Activated CD4-positive, alpha-beta T cell treated with anti-CD3 and anti-CD28 coated beads for 1 hour (primary cell): ENCODE measurements at places on chromosomes 13 and 19.

- no peak for DNase-seq
These were observed 16.6 kb downstream of the ACTN4 start for GRCh38 chr19:38663957-38664502.

DNA sequence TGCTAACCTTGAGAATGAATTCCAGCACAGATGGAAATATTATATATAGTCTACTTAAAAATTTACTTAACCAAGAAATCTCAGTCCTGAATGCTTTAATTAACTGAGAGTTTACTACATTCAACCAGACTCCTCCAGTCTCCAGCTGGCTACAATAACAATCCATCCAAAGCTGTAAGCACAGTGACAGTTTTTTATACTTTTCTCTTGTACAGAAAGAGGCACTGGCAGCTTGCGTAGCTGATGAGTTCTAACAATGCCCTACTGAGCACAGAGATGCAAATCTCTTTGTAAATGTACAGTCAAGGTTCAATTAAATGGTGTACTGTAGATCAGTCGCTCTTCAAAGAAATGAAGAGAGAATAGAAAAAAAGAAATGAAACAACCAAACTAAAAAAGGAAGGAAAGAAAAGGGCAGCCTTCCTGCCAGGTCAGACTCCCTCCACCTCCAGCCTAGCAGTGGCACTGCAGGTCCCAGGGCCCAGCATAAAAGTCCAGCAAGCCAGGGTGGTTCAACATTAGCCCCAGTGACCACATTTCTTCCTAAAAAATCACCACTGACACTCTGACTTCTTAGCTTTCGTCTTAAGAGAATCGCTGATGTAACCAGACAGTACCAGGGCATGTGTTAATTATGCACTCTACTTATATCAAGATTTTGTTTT is 88.4 kb downstream of the SACS start:
- DNase-seq, result no peak

DNA sequence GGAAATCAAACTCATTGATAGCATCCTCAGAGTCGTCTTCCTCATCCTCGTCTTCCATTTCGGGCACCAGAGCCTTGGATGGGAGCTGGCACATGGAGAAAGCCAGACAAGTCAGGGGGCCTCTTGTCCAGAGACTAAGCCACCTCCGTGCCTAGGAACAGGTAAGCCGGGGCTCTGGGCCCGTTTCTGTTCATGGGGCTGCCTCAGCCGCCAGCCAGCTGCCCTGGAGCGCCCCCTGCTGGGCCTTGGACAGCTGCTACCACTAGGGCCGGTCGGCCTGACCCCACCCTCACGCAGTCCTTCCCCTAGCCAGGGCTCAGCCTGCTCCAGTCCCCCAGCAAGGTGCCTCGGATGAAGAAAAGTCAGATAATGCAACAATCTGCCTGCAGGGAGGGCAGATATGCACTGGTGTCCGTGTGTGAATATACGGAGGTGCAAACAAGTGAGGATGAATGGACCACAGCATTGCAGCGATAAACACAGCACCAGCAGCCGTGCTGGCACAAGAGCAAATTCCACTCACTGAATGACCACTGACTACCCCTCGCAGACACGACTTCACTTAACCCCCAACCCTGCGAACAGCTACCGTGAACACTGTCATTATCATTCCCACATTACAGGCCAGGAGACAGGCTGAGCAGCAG is 11.9 kb upstream of the PRKD2 start:
- peak; percentile 80 for DNase-seq

- no peak for DNase-seq
These were observed 26.9 kb upstream of the ZNF83 start for GRCh38 chr19:52665027-52665426.

- DNase-seq, result no peak
These were observed 1.9 kb upstream of the PGPEP1 start for GRCh38 chr19:18338541-18338940.

GRCh38 chr13:37187105-37187504 is 81.6 kb upstream of the CSNK1A1L start:
- no peak for DNase-seq

- no peak for DNase-seq
These were observed 2.3 kb upstream of the UHRF1 start for GRCh38 chr19:4906963-4907362.

GRCh38 chr19:1312767-1313694 is 27.4 kb downstream of the EFNA2 start:
- no peak for DNase-seq

DNA sequence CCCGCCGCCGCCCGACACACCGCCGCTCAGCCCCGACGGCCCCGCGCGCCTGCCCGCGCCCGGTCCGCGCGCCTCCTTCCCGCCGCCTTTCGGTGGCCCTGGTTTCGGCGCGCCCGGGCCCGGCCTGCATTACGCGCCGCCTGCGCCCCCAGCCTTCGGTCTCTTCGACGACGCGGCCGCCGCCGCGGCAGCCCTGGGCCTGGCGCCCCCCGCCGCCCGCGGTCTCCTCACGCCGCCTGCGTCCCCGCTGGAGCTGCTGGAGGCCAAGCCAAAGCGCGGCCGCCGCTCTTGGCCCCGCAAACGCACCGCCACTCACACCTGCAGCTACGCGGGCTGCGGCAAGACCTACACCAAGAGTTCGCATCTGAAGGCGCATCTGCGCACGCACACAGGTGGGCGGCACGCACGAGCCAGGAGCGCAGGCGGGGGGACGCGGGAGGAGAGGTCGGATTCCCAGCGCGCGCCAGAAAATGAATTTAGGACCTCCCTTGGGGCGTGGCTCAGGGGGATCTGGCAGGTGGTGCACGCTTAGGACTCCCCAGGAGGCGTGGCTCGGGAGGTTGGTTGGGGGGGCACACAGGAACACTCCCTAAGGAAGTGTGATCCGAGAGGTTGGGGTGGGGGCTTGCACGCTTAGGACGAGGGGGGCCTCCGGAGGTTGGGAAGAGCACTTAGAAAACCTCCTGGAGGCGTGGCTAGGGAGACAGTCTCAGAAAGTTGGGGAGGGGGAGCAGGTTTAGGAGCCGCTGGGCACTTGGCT is 1.2 kb downstream of the KLF2 start:
- peak; percentile 43 for DNase-seq

- DNase-seq, result no peak
These were observed 27.7 kb upstream of the POU2F2 start for GRCh38 chr19:42159942-42160341.

DNA sequence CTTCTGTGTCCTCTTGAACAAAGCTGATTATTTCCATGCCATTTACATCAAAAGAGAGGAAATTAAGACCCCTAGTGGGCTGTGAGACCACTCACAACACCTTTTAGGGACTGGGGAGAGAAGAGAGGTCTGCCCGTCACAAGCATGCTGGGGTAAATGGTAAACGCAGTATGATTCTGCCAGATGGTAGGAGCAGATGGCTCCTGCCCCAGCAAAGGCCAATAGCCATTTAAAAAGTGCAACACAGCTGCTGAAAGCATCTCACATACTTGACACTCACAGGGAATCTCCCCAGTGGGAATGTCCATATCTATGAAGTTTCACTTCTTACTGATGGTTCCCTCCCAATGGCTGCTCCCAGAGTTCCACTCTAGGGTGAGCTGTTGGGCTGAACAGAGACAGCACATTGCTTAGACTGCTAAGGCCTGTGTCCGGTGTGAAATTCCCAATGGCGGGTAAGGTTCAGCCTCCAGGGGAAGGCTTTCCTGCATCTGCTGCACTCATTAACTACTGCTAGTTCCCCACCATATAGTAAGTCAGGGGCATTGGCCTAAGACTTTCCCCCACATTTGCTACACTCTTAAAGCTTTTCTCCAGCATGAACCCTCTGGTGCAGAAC is 7.4 kb downstream of the ZNF671 start:
- no peak for DNase-seq

DNA sequence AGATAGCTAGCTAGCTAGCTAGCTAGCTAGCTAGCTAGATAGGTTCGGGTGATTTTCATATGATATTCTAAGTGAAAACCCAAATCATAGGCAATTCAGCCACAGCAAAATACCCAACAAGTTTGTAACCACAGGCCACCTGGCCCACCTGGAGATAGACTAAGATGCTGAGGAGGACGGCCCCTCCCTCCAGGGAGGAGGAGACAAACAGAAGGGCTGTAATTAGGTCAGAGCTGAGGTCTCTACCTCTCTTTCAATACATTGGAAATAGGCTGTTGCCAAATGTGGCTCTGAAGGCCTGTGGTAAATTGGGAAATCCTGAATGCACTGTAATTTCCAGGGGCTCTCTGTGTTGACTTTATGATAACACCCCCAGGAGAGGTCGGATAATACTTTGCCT is 382.2 kb downstream of the FGF9 start:
- no peak for DNase-seq

DNA sequence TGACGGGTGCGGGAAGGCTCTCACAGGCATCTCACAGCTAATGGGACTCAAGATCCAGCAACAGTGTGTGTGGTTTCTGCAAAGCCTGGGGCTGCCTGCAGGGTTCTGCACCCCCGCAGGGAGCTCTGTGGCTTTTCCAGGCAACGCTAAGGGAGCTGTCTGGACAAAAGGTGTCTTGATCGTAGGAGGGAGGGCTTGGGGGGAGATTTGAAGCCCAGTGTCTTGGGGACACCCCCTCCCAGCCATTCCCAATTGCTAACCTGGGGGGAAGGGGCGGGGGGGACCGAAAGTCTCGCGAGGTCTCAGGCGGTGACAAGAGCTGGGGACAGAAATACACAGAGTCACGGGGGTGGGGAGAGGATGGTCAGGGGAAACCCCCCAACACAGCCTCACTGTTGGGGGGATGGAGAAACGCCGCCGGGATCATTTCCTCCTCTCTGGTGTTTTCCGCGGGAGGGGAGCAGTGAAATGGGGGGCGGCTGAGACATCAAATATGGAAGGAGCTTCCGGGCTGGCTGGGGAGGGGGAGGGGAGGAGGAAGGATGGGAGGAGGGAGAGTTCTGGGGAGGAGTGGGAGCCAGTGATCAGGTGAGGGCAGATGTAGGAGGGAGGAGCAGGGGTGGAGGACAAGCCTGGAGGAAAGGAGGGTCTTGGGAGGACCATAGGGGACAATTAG is 13.3 kb downstream of the KCNC3 start:
- DNase-seq, result no peak

DNA sequence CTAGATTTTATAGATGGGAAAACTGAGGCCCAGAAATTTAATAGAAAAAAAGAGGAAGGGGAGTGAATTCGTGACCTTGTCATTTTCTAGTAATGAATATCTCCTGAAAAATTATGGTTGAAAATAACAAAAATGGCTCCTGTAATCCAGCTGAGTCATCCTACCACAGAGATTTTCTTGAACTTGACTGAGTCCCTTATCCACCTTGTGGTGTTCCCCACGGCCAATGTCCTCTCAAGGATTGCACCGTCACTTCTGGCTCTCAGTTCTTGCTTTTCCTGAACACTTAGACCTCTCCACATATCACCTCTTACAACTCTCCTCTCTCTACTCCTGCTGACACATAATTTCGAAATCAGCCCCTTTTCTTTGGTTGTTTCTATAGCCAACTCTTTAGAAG is 1.2 kb upstream of the KATNAL1 start:
- no peak for DNase-seq

GRCh38 chr13:101455863-101456262 is 3.4 kb downstream of the ITGBL1 start:
- no peak for DNase-seq

DNA sequence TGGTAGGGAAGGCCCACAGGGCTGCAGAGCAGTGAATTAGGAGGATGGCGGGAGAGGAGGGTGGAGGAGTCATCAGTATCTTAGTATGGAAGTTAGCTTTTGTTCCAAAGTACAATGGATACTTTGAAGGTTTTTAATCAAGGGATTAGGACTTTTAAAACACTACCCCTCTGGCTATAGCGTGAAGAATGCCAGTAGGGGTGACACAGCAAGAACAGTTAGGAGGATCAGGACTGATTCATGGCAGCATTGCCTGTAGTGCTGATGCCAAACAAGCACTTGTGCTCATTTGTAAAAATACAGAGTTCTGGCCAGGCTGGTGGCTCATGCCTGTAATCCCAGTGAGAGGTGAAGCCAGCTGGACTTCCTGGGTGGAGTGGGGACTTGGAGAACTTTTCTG is 46.2 kb downstream of the SKA3 start:
- DNase-seq, result no peak

GRCh38 chr13:44453881-44454280 is 80.3 kb downstream of the SERP2 start:
- no peak for DNase-seq

- no peak for DNase-seq
These were observed 6.4 kb downstream of the KLF16 start for GRCh38 chr19:1856698-1857603.

GRCh38 chr19:12938779-12939601 is 581 bp downstream of the CALR start:
- no peak for DNase-seq

DNA sequence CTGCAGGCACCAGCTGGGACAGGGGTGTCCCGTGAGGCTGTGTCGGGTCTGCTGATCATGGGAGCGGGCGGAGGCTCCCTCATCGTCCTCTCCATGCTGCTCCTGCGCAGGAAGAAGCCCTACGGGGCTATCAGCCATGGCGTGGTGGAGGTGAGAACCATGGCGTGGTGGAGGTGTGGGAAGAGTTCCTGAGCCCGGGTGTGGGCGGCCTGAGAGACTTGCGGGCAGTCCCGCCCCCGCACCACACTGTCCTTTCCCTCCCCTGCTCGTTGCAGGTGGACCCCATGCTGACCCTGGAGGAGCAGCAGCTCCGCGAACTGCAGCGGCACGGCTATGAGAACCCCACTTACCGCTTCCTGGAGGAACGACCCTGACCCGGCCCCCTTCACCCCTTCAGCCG is 10.7 kb downstream of the APLP1 start:
- DNase-seq, result no peak

DNA sequence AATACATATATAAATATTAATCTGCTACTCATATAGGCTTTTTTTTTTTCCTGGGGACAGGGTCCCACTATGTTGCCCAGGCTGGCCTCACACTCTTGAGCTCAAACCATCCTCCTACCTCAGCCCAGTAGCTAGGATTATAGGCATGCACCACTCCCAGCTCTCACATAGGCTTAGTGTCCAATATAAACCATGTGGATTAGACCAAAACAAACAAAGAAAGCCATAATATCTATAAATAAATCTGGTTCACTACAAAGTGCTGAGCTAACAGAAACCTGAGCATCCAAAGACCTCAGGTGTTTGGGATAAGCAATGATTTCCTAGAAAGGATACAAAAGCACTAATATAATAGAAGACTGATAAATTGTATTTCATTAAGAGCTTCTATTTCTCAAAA is 26.0 kb downstream of the TBC1D4 start:
- DNase-seq, result no peak

DNA sequence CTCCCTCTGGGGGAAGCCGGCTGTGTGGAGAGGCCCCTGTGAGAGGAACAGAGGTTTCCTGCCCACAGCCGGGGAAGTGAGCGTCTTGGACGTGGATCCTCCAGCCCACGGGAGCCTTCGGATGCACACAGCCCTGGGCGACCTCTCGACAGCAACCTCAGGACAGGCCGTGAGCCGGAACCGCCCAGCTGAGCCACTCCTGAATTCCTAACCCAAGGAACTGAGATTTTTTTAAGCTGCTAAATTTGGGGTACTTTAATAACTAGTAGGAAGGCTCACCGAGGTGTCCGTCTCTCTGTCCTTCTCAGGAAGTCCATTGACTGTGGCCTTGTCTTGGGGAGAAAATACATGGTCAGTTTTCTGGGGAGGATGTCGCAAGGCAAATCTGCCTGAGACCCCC is 9.1 kb downstream of the LAIR1 start:
- no peak for DNase-seq

- no peak for DNase-seq
These were observed 19.2 kb downstream of the HS6ST3 start for GRCh38 chr13:96109125-96109524.

GRCh38 chr13:98173431-98174152 is 3.5 kb downstream of the RNF113B start:
- no peak for DNase-seq
